Heart right ventricle (tissue), 16 donors: ENCODE measurements at places on chromosomes 2 and 18.
A peak's percentile ranks its signal among the peaks of the same experiment; 100 is the strongest.

- DNase-seq, result no peak
Measured at GRCh38 chr2:68971591-68972231, 2.7 kb upstream of the GKN1 start.

GRCh38 chr18:57311472-57311871, 40.9 kb upstream of the ST8SIA3 start:
- DNase-seq, result no peak

DNA sequence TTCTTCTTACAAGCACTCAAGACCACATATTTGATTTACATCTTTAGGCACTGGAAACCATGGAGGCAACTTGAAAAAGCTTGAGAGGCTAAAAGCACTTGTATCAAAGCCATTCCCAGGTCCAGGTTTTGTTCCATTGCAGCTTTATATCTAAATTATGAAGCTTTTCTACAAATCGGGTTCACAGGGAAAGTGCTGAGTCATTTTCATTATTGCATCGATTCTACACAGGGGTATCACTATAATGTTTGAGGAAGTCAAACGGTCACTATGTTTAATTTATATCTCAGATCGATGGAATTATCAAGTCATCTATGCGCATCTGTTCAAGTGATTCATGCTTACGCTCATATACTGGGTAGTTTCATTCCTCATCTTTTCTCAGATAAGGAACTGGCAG, 118.7 kb downstream of the VWC2L start:
- DNase-seq, result no peak

DNA sequence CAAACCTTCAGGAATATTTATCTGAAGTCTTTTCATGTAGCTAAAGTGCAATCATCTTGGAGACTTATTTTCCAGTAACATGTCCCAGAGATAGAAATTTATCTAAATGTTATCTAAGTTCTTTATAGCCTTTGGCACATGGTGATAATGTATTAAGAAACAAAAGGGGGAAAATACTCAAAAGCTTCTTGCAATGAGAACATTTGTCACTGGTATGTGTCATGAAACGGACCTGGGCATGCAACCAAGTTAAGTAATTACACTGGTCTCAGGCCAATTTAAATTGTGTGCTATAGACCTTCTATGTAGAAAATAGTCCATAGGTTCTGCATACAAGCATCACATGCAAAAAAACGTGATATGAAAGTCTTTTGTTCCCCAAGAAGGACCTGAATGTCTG, 136.2 kb downstream of the SLC8A1 start:
- DNase-seq, result no peak

DNA sequence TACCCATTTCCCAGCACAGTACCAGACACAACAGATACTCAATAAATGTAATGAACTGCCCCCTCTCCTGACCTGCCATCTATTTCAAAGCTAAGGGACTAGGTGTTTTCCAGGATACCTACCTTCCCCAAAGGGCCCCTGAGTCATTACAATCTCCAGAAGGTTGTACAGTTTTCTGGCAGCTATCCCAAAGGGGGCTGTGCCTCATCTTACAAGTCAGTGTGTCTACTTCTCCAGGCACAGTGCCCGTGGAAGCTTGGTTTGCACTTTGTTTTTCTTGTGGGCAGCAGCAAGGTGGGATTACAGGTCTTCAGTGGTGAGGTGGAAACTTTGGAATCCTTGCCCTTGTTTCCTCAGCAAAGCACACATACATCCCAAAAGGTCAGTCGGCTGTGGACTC, 62.8 kb upstream of the CYP26B1 start:
- DNase-seq, result no peak

GRCh38 chr2:18924886-18925285, 335.5 kb upstream of the NT5C1B start:
- DNase-seq, result no peak

DNA sequence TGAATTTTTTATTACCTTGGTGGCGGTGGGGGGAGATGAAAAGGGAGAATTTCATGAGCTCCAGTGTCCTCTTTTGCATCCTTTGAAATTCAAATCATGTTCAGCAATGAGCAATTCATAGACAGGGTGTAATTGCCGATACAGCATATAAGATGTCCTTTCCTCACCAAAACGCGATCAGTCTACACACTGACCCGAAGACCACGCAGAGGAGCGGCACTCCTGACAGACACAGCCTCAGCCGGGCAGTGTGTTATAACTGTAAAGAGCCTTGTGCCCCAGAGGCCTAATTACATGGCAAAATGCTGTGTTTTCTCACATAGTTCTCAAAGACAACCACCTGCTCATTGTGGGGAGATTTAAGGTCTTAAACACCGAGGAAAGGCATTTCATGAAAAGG, 38.4 kb upstream of the APCDD1 start:
- DNase-seq, result no peak

GRCh38 chr2:200369886-200370285, 63.4 kb downstream of the SPATS2L start:
- no peak for DNase-seq

DNA sequence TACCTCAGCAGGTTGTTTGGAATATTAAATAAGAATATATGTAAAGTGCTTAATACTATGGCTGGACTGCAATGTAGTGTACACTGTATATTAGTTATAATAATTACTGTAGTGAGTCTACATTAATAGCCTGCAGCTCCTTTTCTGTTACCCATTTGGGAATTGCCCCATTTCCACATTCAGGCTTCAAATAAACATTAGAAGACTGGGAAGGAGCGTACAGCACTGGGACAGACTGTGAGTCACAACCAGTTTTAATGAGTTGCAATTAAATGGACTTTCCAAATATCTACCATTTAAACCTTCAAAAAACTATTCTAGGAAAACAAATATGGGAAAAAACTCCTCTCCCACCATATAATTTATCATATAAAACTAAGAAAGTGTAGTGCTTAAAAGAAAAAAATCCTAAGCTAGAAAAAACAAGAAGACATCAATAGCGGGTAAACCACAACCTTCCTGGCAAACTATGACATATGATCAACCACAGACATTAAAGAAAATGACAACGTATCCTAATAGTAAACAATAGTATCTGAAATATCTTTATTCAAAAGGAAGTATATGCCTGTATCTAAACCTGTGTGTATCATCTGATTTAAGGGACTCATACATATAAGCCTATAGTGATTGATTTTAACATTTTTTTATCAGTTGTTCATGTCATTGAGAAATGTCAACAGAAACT, 86.1 kb downstream of the TRIP12 start:
- no peak for DNase-seq

GRCh38 chr2:128374711-128375413, 56.2 kb upstream of the HS6ST1 start:
- no peak for DNase-seq

- no peak for DNase-seq
Measured at GRCh38 chr2:233083782-233084181, 23.6 kb downstream of the INPP5D start.

DNA sequence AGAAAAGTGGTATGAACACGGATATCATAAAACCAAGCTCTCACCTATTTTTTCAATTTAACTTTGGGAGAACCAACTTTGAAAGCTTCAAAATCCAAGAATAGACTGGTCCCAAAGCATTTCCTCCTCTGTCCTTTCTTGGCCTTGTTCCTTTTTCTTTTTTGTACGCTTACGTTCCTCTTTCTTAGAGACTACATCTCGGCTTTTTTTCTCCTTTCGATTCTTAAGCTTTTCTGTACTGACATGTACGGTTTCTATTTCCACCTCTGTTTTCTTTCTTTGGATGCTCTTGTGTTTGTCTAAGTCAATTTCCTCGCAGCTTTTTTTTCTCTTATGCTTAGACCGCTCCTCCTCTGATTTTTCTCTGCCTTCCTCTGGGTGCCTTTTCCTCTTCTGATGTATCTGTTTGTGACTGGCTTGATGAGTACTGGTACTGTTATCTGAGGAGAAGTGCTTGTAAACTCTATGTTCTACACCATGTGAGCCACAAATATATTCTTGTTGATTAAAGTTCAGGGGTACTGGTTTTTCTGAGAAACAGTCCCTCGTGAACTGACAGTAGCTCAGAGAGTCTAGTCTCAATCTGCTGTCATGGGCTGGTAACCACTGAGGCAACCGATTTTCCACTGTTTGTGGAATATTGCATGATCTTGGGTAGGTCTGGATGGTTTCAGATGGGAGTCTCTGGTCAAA, 11.5 kb upstream of the RNU2-63P start:
- no peak for DNase-seq

GRCh38 chr2:9668687-9669345, 38.0 kb upstream of the YWHAQ start:
- DNase-seq, result no peak

DNA sequence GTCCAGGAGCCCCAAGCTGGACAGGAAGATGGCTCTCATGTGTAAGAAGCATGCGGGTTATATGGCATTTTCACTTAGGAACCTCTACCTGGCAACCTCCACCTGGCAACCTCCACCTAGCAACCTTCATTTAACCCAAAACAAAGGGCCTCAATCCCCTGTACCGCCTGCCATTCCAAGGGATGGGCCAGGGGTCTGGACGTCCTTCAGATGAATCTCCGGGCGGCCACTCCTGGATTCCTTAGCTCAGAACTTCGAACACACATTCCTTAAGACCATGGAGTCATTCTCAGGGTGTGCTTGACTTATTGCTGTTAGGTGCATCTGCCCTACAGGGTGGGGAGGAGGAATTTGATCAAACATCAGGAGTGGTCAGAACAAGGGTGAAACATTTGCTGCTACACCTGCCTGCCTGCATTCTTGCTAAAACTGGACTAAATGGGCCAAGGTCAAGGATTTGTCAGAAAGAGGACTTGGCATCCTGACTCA, 277.6 kb downstream of the PHLPP1 start:
- no peak for DNase-seq

- DNase-seq, result no peak
Measured at GRCh38 chr18:5942591-5942990, 47.3 kb upstream of the TMEM200C start.

- DNase-seq, result no peak
Measured at GRCh38 chr2:54556621-54557121, 100.5 kb downstream of the SPTBN1 start.

DNA sequence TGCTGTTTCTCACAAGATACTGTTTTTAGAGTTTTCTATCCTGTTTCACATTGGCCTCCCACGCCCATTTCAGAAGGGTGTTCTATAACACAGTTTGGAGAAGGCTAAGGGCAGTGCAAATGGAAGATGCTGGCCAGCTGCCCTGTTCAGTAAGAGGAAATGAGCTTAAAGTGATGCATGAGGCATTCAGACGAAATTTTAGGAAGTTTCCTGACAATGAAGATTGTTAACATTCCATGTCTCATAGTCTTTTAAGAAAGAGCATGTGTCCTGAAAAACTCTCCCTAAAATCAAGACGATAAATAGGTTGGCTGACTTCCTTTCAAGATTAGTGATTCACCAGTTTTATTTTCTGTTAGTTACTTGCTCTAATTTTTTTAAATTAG, 484.2 kb upstream of the NRP2 start:
- peak; percentile 62 for DNase-seq

DNA sequence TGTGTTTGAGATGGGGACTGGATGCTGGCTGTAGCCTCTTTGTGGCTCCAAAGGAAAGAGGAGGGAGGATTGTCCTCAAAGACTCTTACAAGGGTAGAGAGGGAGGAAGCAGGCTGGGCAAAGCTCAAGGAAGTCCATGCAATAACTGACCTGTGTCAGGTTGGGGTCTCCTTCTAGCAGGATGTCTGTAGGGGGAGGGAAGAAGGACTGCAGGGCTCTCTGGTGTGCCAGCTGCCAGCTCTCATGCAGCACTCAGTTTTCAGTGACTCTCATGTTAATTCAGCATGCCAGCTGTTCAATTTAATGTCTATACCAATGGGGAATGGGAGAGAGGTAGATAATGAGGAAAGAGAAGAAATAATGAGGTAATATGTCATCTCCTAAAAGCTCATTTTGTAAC, 85.3 kb upstream of the RANBP2 start:
- no peak for DNase-seq

- peak; percentile 51 for DNase-seq
Measured at GRCh38 chr2:133886735-133887675, 318.7 kb upstream of the NCKAP5 start.

GRCh38 chr2:70070542-70071268, 16.6 kb upstream of the PCBP1 start:
- DNase-seq, result peak; percentile 20

DNA sequence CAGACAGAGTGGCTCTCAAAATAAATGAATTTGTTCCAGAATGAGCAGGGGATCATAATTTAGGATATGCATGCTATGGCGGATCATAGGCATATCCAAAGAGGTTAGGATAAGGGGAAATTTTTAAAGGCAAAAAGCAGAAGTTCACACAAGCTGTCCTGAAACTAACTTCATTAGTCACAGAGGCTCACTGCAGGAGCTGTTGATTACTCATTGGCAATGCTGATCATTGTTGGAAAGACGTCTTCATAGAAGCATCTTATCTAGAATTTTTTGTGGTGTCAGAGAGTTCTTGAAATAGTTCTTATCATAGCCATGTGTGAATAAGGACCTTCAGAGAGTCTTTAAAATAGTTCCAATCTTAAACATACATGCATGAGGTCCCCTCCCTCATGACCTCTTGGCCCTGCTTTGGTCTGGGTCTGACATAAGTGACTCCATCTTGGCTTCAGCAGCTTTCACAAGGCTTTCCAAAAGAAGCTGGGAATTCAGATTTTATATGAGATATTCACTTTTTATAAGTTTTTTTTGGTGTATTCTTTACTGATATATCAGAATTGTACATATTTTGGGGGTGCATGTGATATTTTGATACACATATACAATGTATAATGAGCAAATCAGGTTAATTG, 7.5 kb upstream of the CCDC195 start:
- no peak for DNase-seq

DNA sequence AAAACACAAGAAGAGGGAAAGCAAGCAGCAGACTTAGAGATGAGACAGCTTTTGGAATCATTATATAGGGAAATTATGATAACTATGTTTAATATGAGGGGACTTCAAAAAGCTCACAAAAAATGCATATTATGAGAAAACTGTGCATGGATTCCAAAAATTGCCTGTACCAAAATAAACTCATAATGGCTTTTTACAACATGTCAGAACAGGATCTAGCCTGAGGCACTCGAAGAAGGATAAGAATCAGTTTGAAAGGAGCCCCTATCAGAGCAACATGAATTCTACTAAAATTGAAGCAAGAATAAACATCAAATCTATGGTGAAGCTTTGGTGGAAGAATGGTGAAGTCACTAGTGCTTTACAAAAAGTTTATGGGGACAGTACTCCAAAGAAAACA, 187.4 kb downstream of the RDH14 start:
- DNase-seq, result no peak

- DNase-seq, result no peak
Measured at GRCh38 chr2:134578316-134578715, 140.5 kb downstream of the TMEM163 start.

- DNase-seq, result no peak
Measured at GRCh38 chr2:230075988-230076631, 7.4 kb upstream of the SLC16A14 start.
